ENCODE measurements at places on chromosomes 11 and 22. TPM values are rescaled to one million over a fixed set of nuclear protein-coding genes. Genes with fewer than 3 reads are reported as not detected.

Gene KRTAP5-1
- not detected for total RNA-seq

Gene SYT8
- not detected for total RNA-seq

Gene OR8D1
- total RNA-seq = not detected

Gene YPEL4
- not detected for total RNA-seq

Gene DEFB131B
- not detected for total RNA-seq

Gene ZP1
- not detected for total RNA-seq

Gene KRTAP5-4
- not detected for total RNA-seq

Gene APLNR
- total RNA-seq = not detected

Gene PRDM11
- 2.7 TPM for total RNA-seq

Gene COPB1
- 68.2 TPM for total RNA-seq

Gene CHRM4
- total RNA-seq = not detected

Gene CARD18
- total RNA-seq = not detected

Gene FGF4
- not detected for total RNA-seq

Gene NXPE1
- total RNA-seq = not detected

DNA sequence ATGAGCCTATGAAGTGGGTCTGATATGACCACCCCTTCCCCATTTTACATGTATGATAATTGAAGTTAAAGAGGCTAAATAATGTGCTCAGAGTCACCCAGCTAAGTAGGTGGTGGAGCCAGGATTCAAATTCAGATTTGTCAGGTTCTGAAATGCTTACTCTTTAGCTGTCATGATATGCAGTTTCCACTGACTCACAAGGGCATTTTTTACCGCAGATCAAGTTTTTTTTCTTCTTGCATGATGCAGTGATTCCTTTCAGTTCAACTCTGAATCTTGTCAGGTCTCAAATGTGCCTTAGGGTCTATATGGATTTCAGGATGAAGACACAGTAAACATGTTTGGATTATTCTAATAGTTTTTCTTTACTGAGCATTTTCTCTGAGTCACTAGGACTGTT is 12.6 kb upstream of the TRIM44 start:
- DNase-seq = no peak

- peak; percentile 92 for DNase-seq
Observed at GRCh38 chr11:109697140-109697843, 275.3 kb downstream of the C11orf87 start.

GRCh38 chr11:103875855-103876510 is 160.5 kb upstream of the DDI1 start:
- peak; percentile 97 for DNase-seq

DNA sequence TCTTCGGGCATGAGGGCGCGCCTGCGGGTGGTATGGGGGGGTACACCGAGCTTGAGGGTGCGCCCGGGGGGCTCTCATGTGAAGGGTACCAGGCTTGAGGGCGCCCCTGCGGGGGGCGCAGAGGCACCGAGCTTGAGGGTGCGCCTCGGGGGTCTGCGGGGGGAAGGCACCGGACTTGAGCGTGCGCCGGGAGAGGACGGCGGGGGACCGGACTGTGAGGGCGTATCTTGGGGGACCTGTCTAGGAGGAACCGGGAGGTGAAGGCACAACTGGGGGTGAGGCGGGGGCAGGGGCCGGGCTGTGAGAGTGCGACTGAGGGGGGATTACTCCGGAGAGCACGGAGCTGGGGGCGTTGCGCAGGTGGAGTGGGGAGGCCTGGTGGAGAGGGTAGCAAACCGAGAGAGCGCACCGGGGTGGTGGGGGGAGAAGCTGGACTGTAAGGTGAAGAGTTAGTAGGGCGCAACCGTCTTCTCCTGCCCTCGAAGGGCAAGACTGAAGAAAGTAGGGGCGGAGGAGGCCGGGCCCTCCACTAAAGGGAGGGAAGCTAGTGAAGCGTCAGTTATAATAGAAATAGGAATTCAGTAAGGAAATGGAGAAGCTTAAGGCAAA is 1.1 kb upstream of the DDX6 start:
- peak; percentile 52 for DNase-seq

DNA sequence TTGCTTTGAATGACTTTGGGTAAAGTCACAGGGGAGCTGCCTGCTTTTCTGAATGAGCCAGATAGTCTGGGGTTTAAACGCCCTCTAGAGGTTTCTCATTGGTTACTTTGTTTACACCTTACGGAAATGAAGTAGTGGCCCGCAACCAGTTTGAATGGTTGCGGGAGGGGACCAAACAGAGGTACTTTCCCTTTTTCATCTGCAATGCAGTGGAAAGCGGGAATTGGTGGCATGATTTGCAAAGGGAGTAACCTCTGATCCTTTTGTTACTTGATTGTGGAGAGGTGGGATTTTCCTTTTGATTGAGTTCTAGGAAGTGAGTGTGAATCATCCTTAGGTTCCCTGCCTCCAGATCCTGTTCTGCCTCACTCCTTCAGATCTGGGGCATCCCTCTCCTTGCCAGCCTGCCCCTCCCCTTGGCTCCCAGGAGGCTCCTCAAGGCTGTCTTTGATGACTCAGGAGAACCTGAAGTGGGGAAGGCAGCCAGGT is 15.9 kb upstream of the GLYATL1 start:
- peak; percentile 74 for DNase-seq

DNA sequence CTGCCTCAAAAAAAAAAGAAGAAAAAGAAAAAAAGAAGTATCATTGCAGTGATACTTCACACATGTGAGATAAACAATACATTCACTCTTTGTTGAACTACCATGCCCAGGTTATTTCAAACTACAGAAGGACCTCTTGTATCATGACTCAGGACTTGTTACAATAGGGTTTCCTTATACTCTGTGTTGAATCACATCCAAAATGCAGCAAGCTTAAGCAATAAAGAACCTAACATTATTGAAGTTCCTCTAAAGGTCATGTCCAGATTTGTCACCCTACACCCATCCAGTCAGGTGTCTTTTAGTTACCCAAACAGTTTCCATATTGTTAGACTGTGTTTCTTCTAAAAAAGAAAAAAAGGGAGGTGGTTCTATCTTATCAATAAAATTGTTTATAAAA is 26.9 kb upstream of the ALKBH3 start:
- DNase-seq = no peak

DNA sequence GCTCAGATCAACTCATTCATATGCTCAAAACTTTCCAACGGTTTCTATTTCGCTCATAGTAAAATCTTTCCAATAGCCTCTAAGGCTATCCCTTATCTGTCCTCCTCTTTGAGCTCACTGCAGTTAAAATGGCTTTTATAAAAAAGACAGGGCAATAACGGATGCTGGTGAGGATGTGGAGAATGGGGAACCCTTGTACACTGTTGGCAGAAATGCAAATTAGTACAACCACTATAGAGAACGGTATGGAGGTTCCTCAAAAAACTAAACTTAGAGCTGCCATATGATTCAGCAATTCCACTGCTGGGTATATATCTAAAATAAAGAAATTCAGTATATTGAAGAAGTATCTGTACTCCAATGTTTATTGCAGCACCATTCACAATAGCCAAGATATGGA is 345.6 kb downstream of the DLG2 start:
- DNase-seq = no peak

- no peak for DNase-seq
Observed at GRCh38 chr11:17521106-17521900, 22.9 kb downstream of the USH1C start.

GRCh38 chr11:66494935-66495334 is 14.7 kb downstream of the DPP3 start:
- DNase-seq = no peak

- DNase-seq = no peak
Observed at GRCh38 chr11:94657629-94658028, 90.5 kb downstream of the PIWIL4 start.

- no peak for DNase-seq
Observed at GRCh38 chr11:69892986-69893555, 73.9 kb upstream of the FGF3 start.

- DNase-seq = peak; percentile 90
Observed at GRCh38 chr11:95835768-95836488, 45.6 kb downstream of the CEP57 start.

- DNase-seq = no peak
Observed at GRCh38 chr11:16096336-16096735, 260.0 kb downstream of the SOX6 start.

- no peak for DNase-seq
Observed at GRCh38 chr11:62817129-62817528, 11.9 kb upstream of the NXF1 start.

DNA sequence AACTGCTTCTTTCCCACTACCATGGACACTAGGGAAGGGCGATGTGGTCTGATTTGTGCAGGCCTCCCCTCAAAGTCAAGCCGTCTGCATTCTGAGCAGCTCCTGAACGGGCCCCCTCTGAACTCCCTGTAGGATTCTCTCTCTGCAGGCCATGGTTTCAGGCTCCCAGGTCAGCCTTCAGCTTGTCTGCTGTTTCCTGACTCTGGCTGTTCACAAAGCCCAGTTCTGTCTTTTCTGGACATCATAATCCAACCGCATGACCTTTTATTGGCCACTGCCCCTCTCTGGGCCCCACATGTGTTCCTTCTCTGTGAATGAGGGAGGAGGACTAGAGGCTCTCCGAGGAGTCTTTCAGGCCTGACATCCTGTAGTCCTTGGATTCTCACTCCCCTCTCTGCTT is 161.0 kb downstream of the FEZ1 start:
- DNase-seq = no peak

GRCh38 chr11:65180877-65181568 is 705 bp upstream of the CAPN1 start:
- peak; percentile 82 for DNase-seq

- no peak for DNase-seq
Observed at GRCh38 chr11:121485216-121485615, 32.4 kb upstream of the SORL1-AS1 start.

DNA sequence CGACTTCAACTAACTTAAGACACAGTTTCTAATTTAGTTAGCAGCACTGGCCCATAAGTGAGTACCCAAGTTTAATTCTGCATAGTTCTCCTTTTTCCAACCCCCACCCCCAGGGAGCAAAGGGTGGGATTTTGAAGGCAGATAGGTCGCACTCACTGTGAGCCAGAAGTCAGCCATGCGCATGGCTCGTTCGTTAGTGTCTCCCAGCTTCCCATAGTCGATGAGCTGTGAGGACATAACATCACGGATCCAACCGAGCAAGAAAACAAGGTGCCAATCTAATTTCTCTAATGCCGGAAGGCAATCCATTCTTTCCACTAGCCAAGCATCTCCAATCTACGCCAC is 577 bp downstream of the MRPL17 start:
- peak; percentile 61 for DNase-seq

DNA sequence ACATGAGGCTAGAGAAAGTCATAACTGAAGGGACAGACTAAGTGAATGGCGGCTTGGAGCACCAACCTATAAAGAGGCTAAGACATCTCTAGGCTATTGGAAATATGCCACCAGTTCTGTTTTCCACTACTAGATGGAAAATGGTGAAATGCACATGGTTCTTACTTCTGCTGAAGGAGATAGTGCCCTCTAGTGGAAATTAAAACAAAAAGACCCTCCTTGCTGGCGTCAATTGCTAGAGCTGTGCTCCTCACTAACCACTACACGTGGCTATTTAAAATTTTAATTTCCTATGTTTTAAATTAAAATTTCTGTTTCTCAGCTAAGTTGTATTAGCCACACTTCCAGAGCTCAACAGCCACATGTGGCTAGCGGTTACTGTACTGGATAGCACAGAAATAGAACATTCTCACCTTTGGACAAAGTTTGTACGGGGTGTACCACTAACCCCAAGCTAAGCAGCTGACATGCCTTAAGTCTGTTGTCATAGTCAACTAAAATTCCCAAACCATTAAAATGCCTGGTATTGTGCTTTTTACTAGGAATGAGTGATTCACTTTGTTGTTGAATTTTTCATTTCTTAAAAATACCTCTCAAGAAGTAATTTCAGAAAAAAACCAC is 34.1 kb upstream of the CALCA start:
- peak; percentile 84 for DNase-seq

DNA sequence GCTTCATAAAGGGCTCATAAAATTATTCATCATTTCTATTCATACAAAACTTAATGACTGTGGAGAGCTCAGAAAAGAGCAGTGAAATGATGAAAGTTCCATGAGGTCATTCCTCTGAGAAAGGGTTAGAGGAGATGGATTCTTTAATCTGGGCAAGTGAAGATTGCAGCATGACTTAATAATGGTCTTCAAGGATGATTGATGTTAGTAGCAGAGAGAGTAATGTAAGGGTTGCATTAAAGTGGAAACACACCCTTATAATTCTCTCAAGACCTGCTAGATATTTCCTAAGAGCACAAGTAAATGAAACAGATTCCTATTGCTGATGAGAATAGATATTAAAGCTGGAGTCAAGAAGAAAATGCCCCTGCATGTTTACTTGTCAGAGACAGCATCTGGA is 711.6 kb upstream of the ANO5 start:
- no peak for DNase-seq

- no peak for DNase-seq
Observed at GRCh38 chr11:134531327-134532130, 119.5 kb upstream of the B3GAT1 start.

DNA sequence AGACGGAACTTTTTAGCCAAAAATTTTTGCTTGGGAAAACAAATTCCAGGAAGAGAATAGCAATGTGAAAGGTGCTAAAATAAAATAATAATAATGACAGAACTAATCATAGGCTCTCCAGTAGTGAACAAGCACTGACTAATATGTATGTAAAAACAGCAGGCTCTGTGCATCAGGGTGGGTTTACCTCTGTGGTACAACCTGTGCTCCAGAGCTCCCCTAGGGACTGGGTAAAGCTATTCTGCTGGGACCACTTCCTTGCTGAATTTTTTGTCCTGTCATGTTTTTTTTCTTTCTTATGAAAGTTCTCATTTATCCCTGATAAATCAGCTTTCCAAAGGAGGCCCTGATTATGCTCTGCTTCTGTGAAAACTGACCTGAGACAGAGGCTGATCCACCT is 18.8 kb downstream of the LUZP2 start:
- DNase-seq = no peak

DNA sequence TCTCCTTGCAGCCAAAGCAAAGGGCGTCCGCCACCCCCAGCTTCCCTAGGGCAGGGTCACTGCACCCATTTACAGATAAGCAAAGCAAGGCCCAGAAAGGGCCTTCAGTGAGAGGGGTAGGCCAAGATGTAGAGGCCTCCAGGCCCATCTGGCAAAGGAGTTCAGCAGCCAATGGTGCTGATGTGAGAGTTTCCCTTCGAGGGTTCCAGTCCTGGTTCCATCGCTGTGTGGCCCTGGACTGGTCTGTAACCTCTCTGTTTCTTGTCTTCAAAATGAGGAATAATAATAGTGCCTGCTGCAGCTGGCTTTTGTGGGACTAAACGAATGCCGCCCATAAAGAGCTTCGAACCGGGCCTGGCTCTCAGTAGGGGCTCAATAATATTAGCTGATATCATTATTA is 4.0 kb downstream of the ELFN2 start:
- DNase-seq = no peak

DNA sequence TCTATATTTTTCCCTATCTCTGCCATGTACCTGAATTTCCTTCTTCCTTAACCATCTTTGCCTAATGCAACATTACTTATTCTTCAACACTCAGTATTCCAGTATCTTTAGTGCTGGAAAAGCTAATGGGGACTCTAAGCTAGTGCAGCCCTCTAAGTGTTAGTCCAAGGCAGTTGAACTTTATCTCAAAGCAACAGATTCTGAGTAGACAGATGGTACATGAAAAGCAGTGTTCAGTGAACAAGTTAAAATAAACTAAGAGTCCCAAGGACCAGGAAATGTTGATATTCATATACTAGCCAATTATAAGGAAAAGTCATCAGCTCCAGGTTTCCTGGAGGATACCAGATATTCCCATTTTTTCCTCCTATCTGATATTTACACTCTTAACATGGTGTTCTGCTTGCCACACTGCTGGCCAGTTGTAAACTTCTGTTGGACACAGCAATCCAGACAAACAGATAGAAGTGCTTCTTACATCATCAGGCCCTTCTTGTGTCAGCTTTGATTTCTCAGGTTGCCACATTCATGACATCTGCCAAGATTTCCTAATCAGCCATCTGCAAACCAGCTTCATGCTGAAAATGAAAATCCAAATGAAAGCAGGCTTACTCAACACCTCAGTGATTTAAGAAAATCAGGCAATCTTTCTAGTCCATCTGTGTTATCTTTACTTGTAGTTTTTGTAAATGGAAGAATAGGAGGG is 255.9 kb upstream of the POU2AF2 start:
- DNase-seq = no peak
